ENCODE measurements at places on chromosomes 7 and 10. TPM values are rescaled to one million over a fixed set of nuclear protein-coding genes. Genes with fewer than 3 reads are reported as not detected.
A peak's percentile ranks its signal among the peaks of the same experiment; 100 is the strongest.

- peak; percentile 8 for DNase-seq
Observed at GRCh38 chr10:31773749-31774298, 154.8 kb downstream of the ARHGAP12 start.

GRCh38 chr7:130912082-130912861 lies 178.3 kb upstream of the KLF14 start:
- no peak for DNase-seq

Gene ARHGEF5
- total RNA-seq = 11.6 TPM

DNA sequence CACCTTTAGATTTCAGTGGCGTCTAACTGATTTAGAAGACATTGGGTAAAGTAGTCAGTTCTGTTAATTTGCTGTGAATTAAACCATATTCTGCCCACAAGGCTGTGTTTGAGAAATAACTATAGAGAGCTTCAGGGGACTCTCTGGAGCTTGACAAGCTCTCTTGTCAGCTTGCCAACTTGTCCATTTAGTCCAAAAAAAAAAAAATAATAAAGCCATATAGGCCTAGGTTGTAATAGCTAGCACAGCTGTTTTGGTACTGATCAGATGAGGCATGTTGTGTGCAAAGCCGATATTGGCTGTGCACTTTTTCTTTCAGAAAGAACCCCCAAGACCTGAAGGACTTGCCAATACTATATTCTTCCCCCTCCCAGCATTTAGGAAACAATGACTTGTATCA lies 20.2 kb upstream of the ZNF282 start:
- no peak for DNase-seq

DNA sequence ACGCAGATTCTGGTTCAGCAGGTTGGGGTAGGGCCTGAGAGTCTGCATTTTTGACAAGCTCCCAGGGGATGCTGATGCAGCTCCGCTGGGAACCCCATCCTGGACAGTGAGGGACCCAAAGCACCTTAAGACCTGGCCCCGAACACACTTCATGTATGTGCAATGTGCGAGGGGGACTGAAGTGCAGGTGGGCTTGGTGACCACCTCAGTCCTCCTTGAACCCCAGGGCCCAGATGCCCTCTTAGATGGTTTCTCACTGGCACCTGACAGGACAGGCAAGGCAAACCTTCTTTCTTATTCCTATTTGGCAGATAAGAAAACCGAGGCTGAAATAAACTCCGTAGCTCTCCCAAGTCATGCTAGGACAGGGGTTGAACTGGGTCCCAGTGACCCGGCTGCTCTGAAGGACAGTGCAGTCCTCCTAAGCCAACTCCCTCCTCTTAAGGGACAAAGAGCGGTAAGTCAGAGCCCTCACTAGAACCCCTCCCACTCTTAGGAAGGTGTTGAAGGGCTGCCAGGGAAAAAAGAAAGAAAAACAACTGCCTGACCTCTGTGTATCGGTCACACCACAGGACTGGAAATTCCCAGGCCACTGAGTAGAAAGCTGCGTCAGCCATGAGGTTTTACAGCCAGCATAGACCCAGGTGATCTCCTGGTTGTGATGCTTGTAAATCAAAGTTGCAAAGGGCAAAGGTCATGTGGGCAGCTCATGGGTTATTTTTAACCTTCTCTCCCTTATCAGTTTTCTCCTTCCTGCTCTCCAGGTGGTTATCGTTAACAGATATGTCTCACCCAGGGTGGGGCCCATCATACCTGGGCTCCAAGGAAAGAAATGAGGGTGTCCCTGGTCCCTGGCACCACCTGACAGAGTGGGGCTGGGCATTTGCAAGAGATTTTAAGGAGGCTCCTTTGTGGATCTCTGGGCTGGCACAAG lies 90.9 kb upstream of the SMNDC1 start:
- peak; percentile 85 for DNase-seq

- DNase-seq = no peak
Observed at GRCh38 chr10:79982362-79982800, 33.5 kb upstream of the SFTPD start.

GRCh38 chr7:71457846-71458590 lies 326.1 kb downstream of the GALNT17 start:
- DNase-seq = no peak

GRCh38 chr7:10300577-10300976 lies 673.1 kb upstream of the PHF14 start:
- DNase-seq = no peak

Gene CACNB2
- total RNA-seq = 1.6 TPM

All from left lobe of liver (tissue), 2 donors.